Cardiac septum (tissue), 1 donor: ENCODE measurements at places on chromosomes 12 and 14. TPM values are rescaled to one million over a fixed set of nuclear protein-coding genes. Genes with fewer than 3 reads are reported as not detected.

Gene ACOT6
- total RNA-seq, result not detected

Gene SOAT2
- total RNA-seq, result not detected

Gene COX8C
- 0.67 TPM for total RNA-seq

Gene RAN
- total RNA-seq, result 344 TPM

Gene TMEM132D
- total RNA-seq, result not detected

Gene TTC6
- total RNA-seq, result 0.13 TPM

Gene SYNDIG1L
- total RNA-seq, result not detected

Gene KRT6C
- total RNA-seq, result not detected

Gene L2HGDH
- 8.2 TPM for total RNA-seq

Gene NTF3
- total RNA-seq, result 0.70 TPM

Gene CRACR2A
- total RNA-seq, result 2.3 TPM
